ENCODE measurements at places on chromosomes 1 and 21.

- no peak for DNase-seq
Observed at GRCh38 chr1:46568461-46568891, 17.0 kb upstream of the KNCN start.

DNA sequence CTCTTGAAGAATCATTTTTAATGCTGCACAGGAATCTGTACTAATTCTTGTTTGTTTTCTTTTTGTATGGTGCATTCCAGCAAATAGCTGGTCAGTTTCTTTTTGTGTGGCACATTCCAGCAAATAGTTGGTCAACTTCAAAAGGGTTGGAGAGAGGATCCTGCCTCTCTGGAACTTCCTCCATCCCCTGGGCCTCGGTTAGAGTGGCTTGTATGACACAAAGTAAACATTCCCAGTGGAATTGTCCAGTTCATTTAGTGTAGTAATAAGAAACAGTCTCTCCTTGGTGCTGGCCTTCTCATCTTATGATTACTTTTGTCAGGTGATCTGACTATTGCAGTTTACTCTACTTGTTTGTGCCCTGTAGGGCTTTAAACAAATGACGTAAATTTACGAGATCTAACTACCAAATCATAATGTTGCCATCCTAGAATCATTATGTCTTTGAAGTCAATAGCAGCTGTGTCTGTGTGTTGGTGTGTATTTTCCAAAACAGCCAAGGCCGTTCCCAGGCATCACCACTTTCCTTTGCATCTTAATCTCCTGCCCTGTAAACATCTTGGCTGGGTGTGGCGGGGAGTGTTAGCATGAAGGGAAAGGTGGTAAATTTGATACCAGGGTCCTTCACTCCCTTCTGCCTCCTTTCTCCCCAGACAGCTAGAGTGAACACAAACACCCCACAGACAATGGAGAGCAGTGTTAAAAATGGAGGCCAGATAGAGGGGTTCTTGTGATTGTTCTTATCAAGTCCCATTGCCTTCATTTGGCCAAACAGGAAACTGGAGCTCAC is 77.9 kb downstream of the CDC7 start:
- no peak for DNase-seq

DNA sequence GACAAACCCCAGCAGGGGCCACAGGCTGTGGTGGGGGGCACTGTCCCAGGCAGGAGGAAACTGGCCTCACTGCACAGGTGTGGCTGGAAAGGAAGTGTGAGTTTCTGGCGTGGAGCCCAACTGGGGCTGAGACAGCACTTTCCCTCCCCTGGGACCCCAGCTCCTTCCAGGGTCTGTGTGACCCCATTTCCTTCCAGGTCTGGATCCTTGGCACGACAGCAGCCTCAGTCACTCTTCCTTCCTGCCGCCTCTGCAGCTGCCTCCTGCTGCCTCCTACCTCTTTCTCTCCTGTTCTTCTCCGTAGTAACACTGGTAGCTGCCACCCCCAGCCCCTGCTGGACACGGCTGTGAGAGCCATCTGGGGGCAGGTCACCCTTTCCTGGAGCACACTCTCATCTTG is 88.0 kb downstream of the SIK1 start:
- DNase-seq: no peak

GRCh38 chr1:84892705-84893618 is at the start of gene LPAR3:
TSS of gene LPAR3 (minus strand) at chr1:84893206. CDS start at chr1:84866120, 27,086 bp downstream.
- DNase-seq: no peak

Data from head of caudate nucleus (tissue), 42 donors.